NCI-H1048 (cell line): ENCODE measurements at places on chromosomes 11 and 22.
A peak's percentile ranks its signal among the peaks of the same experiment; 100 is the strongest.

- DNase-seq = peak; percentile 40
These were observed 7.4 kb upstream of the BIRC3 start for GRCh38 chr11:102309621-102310541.

DNA sequence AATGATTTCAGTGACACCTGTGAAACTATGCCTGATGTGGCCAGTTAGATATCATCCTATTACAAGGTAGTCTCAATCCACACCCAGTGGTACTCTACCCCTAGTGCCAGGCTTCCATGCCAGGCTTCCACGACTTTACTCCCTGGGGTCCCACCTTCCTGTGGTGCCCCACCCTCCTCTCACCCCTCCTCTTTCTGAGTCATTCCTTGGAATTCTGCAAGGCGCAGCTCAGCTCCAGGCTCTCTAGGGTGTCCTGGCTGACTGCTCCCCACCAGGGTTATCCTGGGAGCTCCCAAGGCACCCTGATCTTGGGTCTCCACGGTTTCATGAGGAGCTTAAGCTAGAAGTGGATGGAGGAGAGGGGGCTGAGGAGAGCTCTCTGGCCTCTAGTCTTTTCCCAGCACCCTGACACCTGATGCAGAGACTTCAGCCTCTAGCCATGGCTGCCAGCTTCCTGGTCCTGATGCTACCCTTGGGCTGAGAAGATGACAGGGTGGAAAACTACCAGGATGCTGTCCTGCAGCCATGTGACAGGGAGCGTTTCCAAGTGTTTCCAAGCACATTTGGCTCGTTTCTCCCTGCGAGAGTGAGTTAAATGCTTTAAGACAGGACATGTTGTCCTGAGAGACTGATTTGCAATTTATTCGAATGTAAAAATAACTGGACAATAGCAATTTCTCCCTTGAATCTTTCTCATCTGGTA is 1461.2 kb downstream of the TBC1D22A start:
- no peak for DNase-seq

DNA sequence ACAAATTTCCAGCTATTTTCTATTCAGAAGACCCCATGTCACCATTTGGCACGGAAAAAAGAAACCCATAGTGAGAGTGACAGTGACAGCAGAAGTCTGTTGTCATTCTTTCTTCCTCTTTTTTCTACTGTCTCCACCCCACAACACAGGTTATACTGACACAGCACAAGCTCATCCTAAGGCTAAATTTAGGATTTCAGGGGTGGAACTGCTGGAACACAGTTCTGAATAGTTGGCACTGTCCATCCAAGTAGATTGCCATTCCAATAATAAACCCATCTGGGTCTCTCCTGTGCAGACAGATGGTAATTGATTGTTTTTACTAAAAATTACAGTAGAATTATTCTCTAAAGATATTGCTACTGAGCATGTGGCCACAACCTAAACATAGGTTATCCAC is 95.2 kb upstream of the C11orf87 start:
- DNase-seq = no peak

GRCh38 chr11:68837583-68838571 is 3.8 kb downstream of the CPT1A start:
- DNase-seq = no peak

GRCh38 chr11:96054870-96055705 is 131.2 kb upstream of the MTMR2 start:
- DNase-seq = no peak

- DNase-seq = no peak
These were observed 59.4 kb upstream of the CD44 start for GRCh38 chr11:35079611-35080010.

GRCh38 chr11:94196363-94196762 is 67.7 kb downstream of the PANX1 start:
- DNase-seq = no peak

DNA sequence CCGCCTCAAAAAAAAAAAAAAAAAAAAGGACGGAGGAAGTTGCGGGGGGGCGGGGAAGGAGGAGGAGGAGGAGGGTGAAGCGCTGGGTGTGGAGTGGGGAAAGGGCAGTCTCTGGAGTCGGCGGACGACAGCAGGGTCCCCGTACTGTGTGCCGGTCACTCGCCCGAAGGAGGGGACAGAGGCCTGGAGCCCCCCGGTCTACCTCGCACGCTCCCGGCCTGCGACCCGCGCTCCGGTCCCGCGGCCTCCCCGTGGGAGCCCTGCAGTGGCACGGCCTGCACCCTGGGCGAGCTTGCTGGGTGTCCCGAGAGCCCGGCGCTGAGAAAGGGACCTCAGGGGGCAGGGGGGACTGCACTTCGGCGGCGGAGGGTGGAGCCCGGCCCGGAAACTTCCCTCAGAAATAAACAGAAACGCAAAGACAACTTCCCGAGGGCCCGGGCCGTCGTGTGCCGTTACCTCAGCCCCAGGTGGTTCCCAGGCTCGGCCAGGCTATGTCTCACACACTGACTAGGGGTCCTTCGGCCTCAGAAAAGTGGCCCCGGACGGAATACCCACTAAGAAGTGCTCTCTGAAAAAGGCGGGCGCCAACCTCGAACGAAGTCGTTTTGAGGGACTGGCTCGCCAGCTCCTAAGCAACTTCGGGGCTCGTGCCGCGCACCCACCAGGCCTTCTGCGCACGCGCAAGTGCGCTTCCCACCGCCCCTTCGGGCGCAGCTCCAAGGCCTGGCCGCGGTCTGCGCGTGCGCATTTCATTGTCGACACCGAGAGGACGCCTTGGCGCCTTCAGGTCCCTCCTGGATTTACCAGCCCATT is at the start of gene MAJIN:
TSS of gene MAJIN (minus strand) at position 688 of the 813 bp plus-strand sequence. CDS start 12,703 bp downstream, outside the sequence.
- no peak for DNase-seq

DNA sequence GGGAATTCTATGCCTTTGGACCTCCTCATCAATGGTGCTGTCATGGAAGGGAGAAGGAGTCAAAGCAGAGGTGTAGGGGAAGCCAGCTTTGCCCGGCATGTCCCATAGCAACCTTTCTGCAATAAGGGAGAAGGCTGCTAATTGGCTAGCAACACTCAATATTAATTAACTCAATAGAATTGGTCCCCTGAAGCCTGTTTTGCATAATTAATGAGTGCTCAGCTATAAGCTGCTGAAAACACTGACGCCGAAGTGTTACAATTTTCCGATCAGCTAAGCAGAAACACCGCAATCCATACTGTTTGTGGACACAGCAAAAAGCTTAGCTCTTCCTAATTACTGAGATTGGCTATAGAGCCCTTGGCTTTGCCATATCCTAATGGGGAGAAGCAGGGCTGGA is 245.0 kb downstream of the CSNK2A3 start:
- no peak for DNase-seq

DNA sequence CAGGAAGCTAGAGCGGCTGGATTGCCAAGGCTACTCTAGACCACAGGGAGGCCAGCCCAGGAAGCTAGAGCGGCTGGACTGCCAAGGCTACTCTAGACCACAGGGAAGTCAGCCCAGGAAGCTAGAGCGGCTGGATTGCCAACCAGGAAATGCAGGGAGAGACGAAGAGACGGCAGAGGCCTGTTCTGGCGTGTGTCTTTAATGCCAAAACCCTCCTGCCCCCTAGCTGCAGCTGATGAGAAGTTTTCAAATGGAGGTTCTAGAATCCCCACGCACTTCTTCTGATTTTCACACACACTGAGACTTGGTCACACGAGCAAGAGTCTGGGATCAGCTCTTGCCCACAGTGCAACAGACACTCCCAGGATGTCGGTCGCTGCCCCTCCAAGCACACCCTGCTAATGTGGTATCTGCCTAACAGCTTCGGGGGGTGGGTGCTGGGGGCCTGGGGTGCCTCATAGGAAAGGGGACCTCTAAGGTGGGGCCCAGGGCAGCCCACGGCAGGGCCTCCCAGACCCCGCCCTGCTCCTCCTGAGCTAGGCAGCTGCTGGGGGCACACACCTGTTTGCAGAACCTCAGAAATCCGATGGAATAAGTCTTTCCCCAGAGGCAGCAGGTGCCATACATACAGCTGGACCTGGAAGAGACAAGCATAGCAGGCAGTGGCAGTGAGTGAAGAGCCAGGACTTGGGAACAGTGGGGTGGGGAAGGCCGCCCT is 28.5 kb downstream of the MAFF start:
- no peak for DNase-seq

GRCh38 chr11:114307524-114308203 is 11.5 kb downstream of the NNMT start:
- DNase-seq = no peak

GRCh38 chr11:106233191-106233590 is 155.7 kb downstream of the AASDHPPT start:
- no peak for DNase-seq

DNA sequence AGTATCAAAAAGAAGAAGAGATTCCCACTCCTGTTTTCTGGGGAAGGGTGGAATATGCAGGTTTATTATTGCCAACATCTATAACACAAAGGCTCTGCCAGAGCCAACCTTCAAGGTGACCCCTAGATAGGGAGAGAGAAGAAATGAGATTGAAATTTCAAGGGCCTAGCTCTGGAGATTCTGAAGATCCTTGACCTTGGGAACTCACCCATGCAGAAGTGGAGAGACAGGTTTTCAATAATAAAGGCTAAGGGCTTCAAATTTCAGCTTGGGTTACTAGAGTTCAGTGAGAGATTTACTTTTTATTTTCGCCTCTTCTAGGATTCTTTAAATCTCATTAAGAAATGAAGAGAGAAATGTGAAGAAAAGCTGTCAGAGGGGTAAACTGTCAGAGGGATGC is 98.4 kb downstream of the CD44 start:
- DNase-seq = no peak

DNA sequence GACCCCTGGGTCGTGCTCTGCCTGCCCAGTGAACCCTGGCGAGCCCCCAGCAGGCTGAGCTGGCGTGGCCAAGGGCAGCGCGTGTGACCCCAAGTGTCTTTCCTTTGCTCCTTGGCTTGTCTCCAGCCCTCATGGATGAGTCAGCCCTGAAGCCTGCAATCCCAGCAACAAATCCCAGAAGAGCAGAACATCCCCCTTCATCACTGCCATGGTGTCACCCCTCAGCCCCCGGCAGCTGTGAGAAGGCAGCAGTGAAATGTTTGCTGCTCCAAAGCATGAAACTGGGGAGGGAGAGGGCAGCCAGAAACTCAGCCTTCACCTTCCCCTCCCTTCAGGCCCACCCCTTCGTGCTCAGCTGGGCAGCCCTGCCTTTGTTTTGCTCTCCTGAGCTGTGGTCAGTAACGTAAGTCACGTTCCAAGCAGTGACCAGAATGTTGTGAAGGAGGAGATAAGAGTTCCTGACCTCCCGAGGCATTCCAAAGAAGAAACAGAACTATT is 29.8 kb downstream of the ADAMTS15 start:
- no peak for DNase-seq

GRCh38 chr22:36027579-36027934 is 1.1 kb downstream of the RBFOX2 start:
- DNase-seq = no peak

DNA sequence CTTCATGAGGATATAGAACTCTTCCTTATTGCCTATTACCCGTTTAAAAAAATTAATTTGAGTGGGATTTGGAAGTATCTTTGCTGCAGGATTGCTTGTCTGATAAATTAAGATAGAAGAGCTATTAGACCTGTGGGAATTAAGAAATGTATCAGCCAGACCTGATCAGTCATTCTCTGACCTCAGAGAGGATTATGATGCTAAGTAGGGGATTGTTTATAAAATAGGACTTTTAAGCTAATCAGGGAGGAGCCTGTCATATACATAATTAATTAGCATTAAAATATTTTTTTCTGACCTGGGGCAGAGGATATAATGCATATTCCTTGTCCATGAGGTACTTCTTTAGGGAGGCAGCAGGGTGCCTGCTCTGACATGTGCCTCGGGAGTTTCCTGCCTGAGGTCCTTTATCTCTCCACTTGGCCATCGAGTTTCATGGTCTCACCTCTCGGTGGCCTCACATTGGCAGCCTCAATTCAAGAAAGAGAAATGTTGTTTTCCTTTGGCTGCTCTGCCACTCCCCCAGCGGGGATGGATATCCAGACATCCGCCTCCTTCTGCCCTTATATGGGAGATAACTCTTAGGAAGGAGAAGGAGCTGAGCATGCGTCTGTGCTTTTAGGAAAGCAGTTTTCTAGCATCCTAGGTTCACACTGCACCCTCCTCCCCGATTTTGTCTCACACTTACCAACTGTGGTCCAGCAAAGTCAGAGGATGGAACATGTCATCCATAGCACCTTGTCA is 41.1 kb downstream of the DIXDC1 start:
- DNase-seq = no peak

GRCh38 chr22:39349967-39350726 is at the start of gene SYNGR1:
SYNGR1 (plus strand) TSS chr22:39349991; CDS start chr22:39350011, 20 bp downstream.
- DNase-seq = no peak

- peak; percentile 45 for DNase-seq
These were observed at the start of gene PGR for GRCh38 chr11:101129203-101129943. PGR (minus strand) TSS chr11:101129813; CDS start chr11:101129070, 743 bp downstream.

DNA sequence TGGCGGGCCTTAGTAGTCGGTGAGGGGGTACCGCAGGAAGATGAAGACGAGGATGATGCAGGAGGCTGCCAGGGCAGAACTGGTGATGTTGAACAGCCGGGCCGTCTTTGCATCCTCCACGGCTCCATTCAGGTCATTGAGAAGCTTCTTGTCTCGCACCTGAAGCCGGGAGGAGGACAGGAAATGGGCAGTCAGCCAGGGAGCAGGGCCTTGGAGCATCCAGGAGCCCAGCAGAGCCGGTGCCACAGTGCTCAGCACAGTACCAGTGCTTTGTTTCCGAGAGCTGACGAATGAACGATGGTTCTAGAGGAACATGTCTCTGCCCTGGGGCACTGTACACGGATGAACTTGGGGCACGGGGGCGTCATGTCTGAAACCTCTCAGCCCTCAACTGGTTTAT is 15.1 kb downstream of the IFITM10 start:
- no peak for DNase-seq

- DNase-seq = no peak
These were observed 4.6 kb downstream of the FGF19 start for GRCh38 chr11:69699213-69699612.

DNA sequence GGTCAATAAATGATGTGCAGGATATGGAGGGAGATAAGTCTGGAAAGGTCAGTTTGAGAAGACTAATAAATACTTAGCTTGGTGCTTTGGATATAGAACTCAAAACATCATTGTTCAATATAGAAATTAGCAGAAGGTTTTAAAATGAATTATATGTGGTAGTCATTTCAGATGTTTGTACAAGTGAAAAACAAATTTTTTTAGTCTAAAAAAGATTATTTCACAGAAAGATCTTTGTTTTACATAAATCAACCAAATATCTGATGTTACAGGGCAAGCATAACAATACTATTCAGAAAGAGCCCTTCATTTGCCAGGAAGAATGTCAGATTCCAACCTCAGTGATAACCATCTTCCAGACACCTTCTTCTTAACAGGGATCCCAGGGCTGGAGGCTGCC is at the start of gene OR52D1:
TSS of gene OR52D1 (plus strand) at position 301 of the 400 bp plus-strand sequence. CDS start at position 323, 22 bp downstream.
- DNase-seq = no peak

- no peak for DNase-seq
These were observed 26.2 kb downstream of the SPATA19 start for GRCh38 chr11:133819114-133819513.

- DNase-seq = no peak
These were observed 132.9 kb downstream of the BBOX1 start for GRCh38 chr11:27173545-27173944.
